ENCODE measurements at places on chromosomes 3 and 15.

GRCh38 chr15:90138071-90138833 lies 36.0 kb upstream of the IDH2 start:
- no peak for DNase-seq

DNA sequence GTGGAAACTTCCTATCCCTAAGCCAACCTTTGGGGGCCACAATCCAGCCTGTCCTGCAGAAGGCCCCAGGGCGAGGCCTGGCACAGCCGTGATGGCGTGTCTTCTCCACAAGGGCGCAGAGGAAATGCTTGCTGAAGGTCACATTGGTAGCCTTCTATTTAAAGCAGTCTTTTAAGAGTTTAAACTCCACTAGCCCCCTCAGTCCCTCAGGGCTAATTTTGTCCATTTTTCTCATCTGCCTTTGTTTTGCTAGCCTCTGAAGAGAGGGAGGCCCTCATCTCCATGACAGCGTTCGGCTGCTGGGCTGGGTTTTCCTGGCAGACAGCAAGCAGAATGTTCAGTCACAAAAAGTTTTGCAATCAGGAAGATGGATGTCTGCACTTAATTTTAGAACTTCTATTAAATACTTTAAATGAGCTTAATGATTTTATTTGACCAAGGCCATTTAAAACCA lies 40.8 kb downstream of the RARB start:
- DNase-seq: peak; percentile 58

DNA sequence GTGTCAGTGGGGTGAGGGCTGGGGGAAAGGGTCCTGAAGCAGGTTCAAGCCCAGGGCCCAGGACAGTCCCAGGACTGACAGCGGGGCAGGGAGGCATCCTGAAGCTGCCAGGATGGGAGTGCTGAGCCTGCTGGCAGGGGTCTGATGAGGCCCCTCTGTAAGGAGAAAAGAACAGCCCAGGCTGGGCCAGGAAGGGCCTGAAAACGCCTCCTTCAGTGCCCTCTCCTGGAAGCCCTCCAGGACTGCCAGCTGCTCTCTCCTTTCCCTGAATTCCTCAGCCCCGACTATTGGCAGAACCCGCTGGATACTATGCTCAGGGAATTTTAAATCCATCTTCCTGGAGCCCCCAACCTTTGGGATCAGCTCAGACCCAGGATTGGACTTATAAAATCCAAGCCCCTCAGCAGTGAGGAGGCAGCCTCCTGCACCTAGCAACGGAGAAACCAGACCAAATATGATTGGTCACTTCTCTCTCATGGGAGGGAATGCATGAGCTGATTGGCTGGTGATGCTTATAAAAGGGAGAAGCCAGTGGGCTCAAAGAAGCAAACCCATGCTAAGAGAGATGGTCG lies 203.5 kb upstream of the LINGO1 start:
- peak; percentile 66 for DNase-seq

- DNase-seq: peak; percentile 35
These were observed 53.0 kb downstream of the ZNF148 start for GRCh38 chr3:125322166-125322565.

DNA sequence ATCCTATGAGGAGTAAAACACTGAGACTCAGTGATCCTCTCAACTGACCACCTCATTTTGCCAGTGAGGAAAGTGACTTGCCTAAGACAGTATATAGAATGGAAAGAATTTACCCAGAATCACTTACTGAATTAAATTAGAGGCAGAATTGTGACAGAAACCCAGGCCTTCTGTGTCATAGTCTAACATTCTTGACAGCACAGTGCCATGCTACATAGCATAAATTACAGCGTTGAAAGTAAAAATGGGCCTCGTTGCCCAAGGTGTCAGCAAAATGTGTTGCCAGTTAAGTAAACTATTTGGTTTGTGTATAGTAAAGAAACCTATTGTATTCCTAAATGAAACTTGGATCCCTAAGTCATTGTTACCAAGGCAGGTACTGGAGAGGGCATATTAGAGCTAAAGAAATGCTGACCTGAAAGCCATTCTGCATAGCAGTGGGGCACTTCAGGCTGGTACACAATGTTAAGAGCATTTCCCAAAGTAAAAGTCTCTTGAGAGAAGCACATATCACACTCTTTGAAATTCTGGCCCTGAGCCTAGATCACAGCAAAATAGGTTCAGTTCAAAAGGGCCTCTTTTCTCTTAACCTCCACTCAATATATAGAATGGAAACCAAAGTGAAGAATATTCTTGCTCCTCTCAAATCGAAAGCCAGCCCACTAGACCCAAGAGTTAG lies 53.8 kb downstream of the HMG20A start:
- DNase-seq: no peak

GRCh38 chr3:51960386-51960785 lies 5.2 kb downstream of the GPR62 start:
- no peak for DNase-seq

GRCh38 chr3:122094125-122094524 lies 39.0 kb downstream of the CD86 start:
- DNase-seq: no peak

DNA sequence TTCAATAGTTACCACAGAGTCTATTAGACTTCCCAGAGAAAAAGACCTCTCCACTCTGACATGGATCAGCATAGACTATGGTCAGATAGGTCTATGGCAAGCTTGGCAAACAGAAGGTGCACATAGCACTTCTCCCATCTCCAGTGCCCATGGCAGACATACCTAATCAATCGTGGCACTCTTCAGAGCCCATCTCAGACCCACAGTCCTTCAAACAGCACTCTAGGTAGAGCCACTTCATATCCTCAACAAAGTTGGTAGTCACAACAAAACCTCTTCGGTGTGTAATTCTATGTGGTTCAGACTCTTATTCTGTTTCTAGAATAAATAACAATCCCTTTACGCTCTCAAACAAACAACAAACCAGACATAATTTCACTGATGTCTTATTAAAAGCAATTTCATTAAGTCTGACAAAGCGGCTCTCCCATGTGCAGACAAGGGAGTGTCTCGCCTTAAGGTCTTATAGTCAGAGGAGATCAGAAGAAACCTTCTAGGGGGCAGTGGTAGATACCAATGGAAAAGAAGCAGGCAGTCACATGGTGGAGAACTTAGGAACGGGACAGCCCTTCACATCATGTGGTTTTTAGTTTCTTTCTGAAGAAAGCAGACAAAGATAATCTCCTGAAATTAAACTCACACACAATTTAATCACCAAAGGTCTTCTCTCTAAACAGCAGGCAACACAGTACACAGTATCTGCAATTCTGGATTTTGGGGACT lies 483.4 kb downstream of the FOXP1 start:
- DNase-seq: no peak

DNA sequence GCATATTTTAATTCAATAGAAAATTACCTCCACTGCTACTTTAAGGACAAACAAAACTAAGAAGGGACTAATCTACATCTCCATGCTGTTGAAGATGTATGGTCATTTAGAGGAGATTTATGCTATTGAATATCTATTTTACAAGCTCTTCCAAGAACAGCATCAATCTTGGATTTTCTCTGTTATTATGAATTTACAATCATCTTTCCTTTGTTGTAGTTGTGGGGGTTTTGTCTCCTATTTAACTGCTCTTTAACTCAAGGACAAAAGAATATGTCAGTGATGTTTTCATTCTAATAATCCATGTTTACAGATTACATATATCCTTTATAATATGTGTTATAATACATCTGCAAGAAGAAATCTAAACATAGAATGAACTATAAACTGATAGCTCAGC lies 907.8 kb downstream of the ROBO2 start:
- no peak for DNase-seq
